NCI-H510A treated with DMSO at 0.1 percent for 48 hours (cell line): ENCODE measurements at places on chromosomes 12 and 14.

GRCh38 chr14:80455031-80455430 is 243.7 kb upstream of the DIO2 start:
- no peak for DNase-seq

DNA sequence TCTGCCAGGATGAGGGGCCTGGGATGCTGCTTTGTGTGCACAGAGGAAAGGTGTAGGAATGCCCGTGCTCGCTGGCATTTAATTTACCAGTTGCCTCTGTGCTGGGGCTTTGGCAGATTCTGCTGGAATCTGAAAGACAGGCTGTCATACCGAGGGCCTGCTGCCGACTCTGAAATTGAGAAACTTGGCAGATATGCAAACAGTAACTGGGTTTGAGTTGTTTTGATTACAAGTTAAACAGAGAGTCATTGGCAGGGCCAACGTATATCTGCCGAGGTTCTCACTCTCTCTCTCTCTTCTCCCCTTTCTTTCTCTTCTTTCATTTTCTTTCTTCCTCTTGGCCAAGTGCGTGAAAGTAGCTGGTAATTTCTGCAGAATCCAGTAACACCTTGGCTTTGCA is 618.7 kb downstream of the VRK1 start:
- DNase-seq, result no peak

DNA sequence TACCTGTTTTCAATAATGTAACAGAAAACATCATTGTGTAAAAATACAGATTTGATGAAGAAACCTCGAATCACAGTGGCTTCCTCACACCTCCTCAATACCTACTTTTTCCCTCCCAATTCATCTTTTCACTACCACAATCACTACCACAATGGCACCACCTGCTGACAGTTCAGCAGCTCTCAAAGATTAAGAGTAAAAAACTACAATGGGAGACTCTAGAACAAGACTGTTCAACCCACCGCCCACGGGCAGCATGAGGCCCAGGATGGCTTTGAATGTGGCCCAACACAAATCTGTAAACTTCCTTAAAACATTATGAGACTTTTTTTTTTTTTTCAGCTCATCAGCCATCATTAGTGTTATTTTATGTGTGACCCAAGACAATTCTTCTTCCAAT is 15.2 kb downstream of the MED6 start:
- no peak for DNase-seq

DNA sequence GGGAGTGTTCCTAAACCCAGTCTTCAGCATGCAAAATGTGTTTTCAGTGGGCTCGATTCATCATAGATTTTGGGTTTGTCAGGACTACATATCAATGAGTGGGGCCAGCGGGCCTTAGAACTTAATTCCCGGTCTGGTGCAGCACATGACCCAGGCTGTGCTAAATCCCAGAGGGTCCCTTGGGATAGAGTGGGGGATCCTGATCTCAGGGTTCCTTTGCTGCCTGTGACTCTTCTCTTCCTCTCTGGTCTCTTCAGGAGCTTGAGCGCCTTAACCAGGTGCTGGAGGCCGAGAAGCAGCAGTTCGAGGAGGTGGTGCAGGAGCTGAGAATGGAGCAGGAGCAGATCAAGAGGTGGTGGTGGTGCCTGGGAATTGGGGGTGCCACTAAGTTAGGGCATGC is 37.5 kb downstream of the PLEKHD1 start:
- DNase-seq, result no peak

- DNase-seq, result no peak
Measured at GRCh38 chr12:75759842-75760572, 248.6 kb upstream of the KRR1 start.

- no peak for DNase-seq
Measured at GRCh38 chr12:118119449-118119879, 15.7 kb upstream of the VSIG10 start.

DNA sequence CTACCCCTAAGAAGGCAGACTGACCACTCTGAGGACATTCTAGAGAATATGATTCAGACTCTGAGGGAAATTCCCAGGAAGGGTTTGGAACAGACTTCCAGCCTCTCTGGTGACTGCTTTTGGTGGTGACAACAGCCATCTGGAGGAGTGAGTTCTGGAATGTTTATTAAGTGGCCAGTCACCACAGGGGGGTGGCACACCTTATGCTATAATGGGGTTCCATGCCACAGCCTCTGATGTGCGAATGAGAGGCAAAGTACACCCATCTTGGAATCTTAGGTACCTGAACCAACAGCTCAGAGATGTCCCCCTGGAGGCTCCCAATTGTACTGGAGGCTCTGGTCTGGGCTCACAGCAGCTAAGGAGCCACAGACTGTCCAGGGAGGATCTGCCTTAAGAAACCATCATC is 9.5 kb upstream of the TINF2 start:
- DNase-seq, result no peak

GRCh38 chr14:25411781-25412757 is 362.1 kb upstream of the STXBP6 start:
- peak; percentile 48 for DNase-seq

DNA sequence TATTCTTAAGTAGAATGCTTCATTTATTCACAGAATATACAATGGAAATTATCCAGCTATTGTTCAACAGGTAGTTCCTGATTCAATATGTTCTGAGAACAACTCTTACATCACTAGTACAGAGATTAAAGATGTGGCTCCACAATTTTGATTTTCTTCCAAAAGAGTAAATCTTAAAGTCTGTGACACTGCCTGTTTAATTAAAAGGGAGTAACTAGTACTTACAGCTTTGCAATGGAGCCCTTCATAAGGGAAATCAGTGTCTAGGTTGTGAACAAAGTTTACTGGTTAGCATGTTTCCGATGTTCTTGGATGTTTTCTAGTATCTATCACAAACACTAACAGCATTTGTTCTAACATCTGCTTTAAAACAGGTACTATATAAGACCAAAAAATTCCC is 30.8 kb downstream of the MIA2 start:
- DNase-seq, result no peak

DNA sequence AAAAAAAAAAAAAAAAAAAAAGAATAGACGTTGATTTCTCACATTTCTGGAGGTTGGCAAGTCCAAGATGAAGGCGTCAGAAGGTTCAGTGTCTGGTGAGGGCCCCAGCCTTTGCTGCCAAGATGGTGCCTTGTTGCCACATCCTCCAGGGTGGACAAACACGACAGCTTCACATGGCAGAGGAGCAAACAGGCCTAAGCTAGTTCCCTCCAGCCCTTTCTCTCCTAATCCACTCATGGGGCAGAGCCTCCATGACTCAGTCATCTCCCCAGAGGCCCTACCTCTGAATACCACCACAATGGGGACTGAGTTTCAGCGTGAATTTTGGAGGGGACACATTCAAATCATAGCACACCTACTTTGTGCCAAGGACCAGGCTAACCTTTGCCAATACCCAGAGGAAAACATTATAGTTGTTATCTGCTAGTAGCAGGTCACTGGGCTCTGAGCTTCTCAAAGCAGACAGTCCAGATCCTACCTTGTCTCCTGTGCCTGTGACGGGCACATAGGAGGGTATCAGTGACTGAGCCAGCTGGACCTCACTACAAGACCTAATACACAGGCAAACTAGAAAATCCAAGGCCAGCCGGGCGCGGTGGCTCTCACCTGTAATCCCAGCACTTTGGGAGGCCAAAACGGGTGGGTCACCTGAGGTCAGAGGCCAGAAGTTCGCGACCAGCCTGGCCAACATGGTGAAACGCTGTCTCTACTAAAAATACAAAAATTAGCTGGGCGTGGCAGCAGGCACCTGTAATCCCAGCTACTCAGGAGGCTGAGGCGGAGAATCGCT is 10.5 kb upstream of the BCL11B start:
- no peak for DNase-seq

DNA sequence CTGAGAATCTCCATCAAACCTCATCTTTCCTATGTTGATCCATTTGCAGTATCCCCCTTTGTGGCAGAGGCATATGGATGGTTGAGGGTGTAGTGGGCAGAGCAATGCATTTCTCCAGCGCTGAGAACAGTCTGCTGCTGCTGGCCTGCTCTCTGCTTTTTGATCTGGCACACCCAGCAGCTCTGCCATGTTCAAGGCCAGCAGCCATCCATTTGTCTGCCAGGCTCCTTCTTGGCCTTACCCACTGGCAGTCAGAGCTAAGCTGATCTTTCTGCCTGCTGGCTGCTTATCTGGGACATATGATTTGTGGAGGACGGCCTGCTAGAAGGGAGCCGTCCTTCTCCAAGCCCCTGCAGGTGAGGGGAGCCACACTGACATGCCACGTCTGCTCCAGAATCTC is 17.0 kb downstream of the NPC2 start:
- no peak for DNase-seq

DNA sequence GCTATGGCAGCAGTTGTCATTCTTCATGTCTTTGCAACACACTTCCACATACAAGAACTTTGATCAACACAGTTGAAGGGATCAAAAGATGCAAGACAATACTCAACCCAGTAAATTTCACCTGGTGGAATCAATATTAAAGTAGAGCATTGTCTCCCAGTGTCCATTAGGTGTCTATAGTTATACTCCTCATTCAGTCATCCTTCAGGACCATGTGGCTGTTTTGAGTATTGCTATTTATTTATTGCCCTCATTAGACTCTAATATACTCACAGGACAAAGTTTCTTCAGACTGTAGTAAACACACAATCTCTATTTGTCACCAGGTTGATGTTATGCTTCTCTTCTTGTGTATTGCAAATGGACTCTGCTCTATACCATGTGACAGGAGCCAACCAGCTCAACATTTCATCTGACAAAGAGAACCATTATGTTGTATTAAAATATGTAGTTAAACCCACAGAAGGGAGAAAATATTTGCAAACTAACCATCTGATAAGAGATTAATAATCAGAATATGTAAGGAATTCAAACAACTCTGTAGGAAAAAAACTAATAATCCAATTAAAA is 146.6 kb downstream of the TGFB3 start:
- DNase-seq, result no peak

DNA sequence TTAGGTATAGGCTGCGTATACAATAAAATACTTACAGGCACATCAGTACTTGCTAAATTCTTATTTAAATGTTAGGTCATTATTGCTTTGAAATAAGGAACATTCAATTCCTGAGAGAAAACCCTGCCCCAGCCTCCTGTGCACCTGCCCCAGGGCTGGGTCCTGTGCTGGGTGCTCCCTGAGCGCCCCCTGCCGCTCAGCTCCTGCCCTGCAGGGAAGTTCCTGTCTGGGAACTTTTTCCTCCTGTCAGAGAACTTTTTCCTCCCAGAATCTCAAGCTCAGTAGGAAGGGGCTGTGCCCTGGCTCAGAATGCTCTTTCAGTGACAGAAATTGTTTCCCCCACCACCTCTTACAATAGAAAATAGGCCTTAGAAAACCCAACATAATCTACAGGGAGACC is 751.1 kb downstream of the TMEM121 start:
- DNase-seq, result no peak

DNA sequence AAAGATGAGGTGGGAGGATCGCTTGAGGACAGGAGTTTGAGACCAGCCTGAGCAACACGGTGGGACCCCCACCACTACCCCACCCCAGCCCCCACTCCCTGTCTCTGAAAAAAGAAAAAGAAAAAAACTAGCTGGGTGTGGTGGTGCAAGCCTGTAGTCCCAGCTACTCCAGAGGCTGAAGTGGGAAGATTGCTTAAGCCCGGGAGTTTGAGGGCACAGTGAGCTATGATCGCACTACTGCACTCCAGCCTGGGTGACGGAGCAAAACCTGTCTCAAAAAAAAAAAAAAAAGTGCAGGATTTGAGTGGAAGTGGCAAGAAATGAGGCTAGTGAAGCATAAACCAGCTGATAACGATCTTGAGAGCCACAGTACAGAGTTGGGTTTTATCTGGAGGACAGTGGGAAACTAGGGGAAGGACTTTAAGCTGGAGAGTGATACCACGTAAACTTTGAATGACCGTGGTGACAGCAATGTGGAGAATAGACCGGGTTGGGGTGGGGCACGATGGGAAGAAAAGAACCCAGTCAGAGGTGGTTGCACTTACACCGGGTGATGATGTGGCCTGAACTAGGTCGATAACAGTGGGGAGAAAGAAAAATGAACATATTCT is 85.3 kb downstream of the TMEM260 start:
- no peak for DNase-seq

DNA sequence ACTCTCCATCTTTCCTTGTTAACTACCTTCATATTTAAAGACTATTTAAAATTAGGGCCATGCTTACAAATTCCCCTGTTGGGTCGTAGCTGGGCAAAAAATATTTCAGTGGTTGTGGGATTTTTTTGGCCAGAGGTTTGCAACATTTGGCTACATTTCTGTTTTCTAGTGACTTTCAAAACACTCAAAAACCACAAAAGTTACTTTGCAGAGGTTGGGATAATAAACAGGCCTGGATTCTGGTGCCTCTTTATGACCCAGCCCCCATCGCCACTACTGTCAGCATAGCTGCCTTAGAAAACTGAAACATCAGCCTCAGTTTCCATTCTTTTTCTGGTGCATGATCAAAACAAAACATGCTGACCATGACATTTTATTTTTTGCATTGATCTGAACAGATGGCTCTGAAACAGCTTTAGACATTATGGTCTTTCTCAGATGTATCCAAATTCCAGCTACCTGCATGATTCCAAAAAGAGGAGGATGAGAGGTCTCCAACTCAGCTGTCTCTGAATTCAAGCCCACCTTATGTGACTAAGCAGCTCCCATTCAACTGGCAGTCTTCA is 5.2 kb downstream of the DPF3 start:
- DNase-seq, result no peak

DNA sequence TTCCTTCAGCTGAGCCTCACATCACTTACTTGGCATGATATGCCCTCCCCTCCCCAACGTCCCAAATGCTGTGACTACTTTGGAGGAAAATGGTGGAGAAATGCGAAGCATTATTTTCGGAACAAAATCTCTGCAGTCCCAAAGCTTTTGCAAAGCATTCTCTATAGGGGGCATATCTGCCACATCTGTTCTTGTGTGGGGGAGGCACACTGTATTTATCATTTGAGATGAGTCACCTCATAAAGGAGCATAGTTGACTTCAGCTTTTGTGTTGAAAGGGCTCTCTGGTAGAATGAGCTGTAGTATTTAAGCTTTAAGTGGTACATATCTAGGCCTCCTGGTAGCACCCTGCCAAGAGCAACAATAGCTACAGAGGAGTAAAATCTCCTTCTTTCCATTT is 447.5 kb downstream of the ADAMTS20 start:
- DNase-seq, result no peak

DNA sequence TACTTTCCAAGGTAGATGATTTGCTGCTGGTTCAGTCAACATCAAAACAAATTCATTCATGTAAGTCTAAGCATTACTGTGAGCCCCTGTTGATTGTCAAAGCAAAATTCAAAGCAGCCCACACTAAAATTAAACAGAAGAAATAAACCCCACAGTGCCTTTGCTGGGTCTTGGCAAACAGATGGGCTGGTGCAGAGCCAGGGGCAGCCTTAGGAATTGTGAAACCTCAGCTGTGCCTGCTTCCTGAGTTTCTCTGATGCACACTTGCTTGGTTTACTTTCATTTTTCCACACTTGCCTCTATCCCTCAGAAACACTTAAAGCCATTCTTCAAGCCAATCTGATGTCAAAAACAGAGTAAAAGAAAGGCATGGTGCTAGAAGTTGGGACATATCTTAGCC is 6.6 kb upstream of the PLEKHG7 start:
- no peak for DNase-seq
